ENCODE measurements at places on chromosomes 7 and 10. TPM values are rescaled to one million over a fixed set of nuclear protein-coding genes. Genes with fewer than 3 reads are reported as not detected.

The DOCK1 gene
- total RNA-seq: 46.4 TPM

The TRPV5 gene
- not detected for total RNA-seq

DNA sequence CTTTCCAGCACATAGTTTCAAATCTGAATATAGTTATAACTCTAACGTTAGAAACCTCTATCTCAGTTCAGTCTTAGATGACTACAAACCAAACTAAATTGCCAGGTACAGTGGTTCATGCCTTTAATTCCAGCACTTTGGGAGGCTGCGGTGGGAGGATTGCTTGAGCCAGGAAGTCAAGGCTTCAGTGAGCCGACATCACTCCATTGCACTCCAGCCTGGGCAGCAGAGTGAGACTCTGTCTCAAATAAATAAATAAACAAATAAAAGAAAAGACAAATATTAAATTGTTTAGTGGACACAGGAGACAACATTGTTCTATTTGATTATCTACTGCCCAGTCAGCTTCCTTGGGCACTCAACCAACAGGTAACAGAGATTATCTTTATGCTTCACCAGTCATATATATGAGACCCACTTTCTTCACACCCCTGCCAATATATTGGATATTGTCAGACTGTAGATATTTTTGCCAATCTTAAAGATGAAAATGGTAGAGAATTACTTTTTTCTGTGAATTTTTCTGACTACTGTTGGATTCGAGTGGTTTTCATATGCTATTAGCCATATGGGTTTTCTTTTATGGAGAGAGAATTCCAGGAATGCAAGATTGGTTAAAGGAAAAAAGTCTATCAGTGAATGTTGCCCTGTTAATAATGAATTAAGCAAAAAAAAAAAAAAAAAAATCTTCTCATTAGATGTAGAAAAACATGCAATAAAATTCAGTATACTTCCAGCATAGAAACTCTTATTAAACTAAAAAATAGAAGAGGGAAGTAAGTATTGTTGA lies 16.0 kb downstream of the HDAC9 start:
- no peaks in the 10 kb centered on the region for H3K36me3 ChIP-seq
- no peak overlapping the region for H3K4me3 ChIP-seq
- no peak for DNase-seq
- H3K27me3 ChIP-seq: no peaks in the 10 kb centered on the region
- H3K4me1 ChIP-seq: no peaks in the 10 kb centered on the region
- H3K27ac ChIP-seq: no peak overlapping the region

The WNT8B gene
- total RNA-seq: not detected

The GRK5 gene
- total RNA-seq: 83.5 TPM

- no peak overlapping the region for H3K27ac ChIP-seq
- H3K4me3 ChIP-seq: no peak overlapping the region
- no peaks in the 10 kb centered on the region for H3K4me1 ChIP-seq
- H3K27me3 ChIP-seq: no peaks in the 10 kb centered on the region
- DNase-seq: no peak
These were observed 29.7 kb downstream of the STMP1 start for GRCh38 chr7:135692055-135692454.

GRCh38 chr10:92690211-92690914 lies 608 bp downstream of the HHEX start:
- H3K4me3 ChIP-seq: peak overlapping the region; percentile 70
- peaks cover 8% of the 10 kb centered on the region for H3K36me3 ChIP-seq
- peaks cover 5% of the 10 kb centered on the region for H3K4me1 ChIP-seq
- peak; percentile 87 for DNase-seq

- H3K4me3 ChIP-seq: no peak overlapping the region
- peaks cover 19% of the 10 kb centered on the region for H3K4me1 ChIP-seq
- DNase-seq: no peak
- H3K36me3 ChIP-seq: no peaks in the 10 kb centered on the region
These were observed 55.4 kb downstream of the EEPD1 start for GRCh38 chr7:36208426-36208825.

The SPDYE2B gene
- not detected for total RNA-seq

The ZC3HAV1L gene
- 6.4 TPM for total RNA-seq

The ARHGEF5 gene
- total RNA-seq: 36.9 TPM

- H3K36me3 ChIP-seq: no peaks in the 10 kb centered on the region
- DNase-seq: peak; percentile 90
- no peaks in the 10 kb centered on the region for H3K4me1 ChIP-seq
These were observed at the start of gene ICA1 for GRCh38 chr7:8261711-8262695. TSS of gene ICA1 (minus strand) at chr7:8262167. CDS start at chr7:8235926, 26,241 bp downstream.

The POM121L12 gene
- total RNA-seq: not detected

Data from upper lobe of right lung (tissue), 1 donor.